ENCODE measurements at places on chromosomes 7 and 10. TPM values are rescaled to one million over a fixed set of nuclear protein-coding genes. Genes with fewer than 3 reads are reported as not detected.

GRCh38 chr10:25725917-25726716, 207.9 kb upstream of the MYO3A start:
- DNase-seq, result no peak

- DNase-seq, result no peak
Measured at GRCh38 chr7:151423936-151424335, 14.1 kb upstream of the WDR86 start.

GRCh38 chr10:36808625-36809362, 316.6 kb upstream of the ANKRD30A start:
- DNase-seq, result no peak

DNA sequence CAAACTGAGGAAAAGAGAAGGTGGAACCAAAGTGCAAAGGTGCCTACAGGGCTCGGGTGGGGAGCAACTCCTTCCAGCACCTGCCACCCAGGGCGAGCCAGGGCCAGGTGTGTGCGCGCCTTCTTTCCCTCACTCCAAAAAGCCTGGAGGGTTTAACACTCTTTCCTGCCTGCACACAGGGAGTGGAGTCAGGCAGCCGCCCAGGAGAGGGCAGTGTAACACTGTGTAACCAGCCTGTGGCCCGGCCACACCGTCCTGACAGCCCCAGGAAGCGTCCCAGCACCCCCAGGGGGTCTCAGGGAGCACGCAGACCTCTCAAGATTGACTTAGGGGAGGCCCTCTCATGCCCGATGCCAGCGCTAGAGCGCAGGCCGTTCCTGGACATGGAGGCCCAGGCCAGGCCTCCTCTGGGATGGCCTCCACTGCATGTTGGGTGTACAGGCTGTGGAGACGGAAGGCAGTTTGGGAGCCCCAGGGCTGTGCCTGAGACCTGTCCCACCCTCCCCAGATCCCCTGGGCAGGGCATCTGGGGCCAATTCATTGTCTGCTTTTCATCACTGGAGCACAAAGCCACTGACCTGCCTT, 13.4 kb downstream of the BRI3 start:
- DNase-seq, result peak; percentile 60

DNA sequence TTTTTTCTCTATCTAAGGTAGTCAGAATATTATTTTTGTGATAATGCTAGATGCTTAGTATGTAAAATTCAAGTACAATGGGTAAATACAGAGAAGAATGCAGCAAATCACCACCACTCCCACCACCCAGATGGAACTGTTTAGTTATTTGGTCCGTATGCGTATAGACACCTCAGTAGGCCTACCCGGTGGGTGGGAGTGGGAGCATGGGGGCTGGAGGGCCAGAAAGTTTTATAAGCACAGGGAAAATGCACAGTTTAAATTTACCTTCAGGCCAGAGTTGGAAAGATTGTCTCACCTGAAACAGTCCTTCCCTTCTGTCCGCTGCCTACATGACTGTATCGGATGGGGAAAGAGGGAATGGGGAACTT, 15.5 kb downstream of the CHST3 start:
- no peak for DNase-seq

GRCh38 chr7:141218941-141219340, 145.1 kb downstream of the TMEM178B start:
- no peak for DNase-seq

DNA sequence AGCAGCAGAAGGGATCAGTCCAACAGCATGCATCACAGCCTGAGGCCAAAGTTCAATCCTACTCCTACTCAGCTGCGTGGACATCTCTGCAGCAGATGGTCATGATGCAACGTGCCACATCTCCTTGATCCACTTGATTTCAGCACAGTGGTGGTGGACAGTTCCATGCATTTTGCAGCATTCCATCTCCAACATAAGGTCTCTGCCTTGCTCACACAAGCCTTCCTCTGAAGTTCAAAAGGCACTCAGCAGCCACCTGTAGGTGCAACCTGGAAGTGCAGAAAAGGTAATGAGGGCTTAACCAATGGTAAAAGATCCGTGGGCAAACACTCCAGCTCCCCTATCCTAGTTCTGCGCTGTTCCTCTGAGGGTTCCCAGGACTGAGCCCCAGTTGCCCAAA, 57.5 kb upstream of the CHCHD3 start:
- peak; percentile 38 for DNase-seq

- no peak for DNase-seq
Measured at GRCh38 chr7:78523930-78524329, 725.4 kb downstream of the PHTF2 start.

GRCh38 chr7:41889472-41889871, 186.6 kb upstream of the INHBA start:
- no peak for DNase-seq

GRCh38 chr10:34037499-34037898, 703.0 kb upstream of the NRP1 start:
- DNase-seq, result no peak

DNA sequence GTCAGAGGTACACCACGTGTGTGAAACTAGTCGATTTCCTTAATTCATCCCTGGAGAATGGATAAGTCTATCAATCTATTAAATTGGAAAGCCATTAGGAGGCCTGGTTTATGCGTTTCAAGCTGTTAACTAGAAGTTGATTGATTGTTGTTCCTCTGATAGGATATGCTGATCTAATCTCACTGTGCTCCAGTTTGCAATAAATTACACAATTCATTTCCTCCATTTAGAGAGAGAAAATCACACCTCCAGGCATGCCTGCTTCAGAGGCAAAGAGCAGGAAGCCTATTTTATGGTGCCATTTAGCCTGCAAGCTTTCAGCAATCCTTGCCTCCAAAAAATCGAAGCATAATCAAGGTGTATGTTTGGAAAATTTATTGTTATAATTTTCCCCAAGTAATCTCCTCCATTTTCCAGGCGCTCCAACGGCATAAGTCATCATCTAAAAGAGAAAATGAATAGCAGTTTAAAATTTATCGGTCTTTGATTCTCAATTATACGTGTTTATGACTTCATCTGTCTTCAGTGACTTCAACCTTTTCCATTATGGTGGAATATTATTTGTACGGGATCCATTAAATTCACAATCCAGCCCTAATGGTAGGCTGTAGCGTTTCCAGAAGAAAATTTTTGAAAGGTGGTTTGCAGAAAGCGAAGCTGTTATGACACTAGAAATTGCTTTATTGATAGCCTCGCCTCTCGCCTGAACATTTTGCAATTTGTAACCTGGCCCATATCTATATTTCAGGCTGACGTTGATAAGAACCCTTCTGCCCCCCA, 42.9 kb upstream of the HMX3 start:
- DNase-seq, result no peak

DNA sequence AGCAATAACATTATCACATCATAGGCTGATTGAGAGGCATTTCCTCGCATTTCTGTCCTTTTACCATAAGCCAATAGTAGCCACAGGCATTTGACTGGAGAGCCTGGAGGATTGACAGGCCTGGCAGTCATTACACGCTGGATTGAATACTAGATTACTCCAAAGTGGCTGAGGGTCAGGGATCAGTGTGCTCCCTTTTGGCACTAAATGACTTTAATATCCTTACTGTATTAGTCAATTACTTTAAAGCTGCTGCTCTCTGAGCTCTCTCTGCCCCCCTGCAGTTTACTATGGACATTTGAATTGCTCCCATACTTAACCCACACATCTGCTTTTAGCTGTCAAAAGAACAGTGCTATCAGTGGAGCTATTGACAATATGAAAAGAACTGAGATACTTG, 302.0 kb downstream of the TFEC start:
- DNase-seq, result no peak

- DNase-seq, result no peak
Measured at GRCh38 chr7:139626817-139627216, 103.3 kb downstream of the CLEC2L start.

DNA sequence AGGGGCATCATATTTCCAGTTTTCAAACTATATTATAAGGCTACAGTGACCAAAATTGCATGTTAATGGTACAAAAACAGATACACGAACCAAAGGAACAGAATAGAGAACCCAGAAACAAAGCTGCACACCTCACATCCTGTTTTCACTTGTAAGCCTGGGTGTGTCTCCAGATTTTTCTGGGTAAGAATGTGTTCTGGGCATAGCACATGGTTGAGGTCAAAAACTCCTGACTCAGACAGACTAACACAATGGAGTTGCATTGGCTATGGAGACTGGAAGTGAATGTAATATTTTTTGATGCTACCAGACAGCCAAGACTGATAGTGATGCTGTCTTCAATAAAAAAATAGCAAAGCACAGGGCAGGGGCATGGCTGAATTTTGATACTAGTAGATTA, 1175.2 kb downstream of the NXPH1 start:
- no peak for DNase-seq

GRCh38 chr10:70911386-70911785, 23.0 kb upstream of the PCBD1 start:
- DNase-seq, result no peak

DNA sequence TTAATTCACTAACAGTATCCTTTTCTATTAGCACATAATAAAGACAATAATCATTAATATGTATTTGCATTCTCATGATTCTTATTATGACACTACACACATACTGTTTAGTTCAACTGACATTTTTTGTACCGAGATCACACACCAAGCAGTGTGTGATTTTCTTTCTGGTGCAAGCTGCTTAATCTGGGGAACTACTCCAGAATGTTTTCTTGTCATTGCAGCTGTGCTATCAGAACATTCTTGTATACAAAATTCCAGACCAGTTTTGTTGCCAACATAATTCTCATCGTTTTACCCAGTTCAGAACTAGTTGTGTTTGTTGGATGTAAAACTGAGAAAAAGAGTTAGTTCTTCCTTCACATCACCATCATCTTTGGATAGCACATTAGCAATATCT, 37.4 kb downstream of the VKORC1L1 start:
- DNase-seq, result no peak

- no peak for DNase-seq
Measured at GRCh38 chr10:21502348-21502740, 23.1 kb downstream of the SKIDA1 start.

DNA sequence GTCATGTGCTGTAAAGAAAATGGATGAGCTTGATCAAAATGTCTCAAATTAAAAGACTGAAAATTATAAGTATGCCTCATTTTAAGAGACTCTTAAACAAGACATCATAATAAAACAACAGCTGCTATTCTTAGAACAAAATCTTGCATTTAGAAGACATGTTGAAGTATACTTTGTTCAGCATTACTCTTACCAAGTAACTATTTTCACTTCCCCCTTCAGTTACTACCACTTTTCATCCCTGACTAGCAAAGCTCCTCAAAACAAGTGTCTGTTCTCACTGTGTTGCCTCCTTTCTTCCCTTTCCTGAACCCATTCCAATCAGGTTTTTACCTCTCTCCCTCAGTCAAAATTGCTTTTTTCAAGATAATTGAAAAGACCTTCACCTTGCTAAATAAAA, 31.6 kb downstream of the ELAPOR2 start:
- DNase-seq, result no peak

GRCh38 chr10:132366499-132366898, 30.5 kb upstream of the PWWP2B start:
- DNase-seq, result no peak

DNA sequence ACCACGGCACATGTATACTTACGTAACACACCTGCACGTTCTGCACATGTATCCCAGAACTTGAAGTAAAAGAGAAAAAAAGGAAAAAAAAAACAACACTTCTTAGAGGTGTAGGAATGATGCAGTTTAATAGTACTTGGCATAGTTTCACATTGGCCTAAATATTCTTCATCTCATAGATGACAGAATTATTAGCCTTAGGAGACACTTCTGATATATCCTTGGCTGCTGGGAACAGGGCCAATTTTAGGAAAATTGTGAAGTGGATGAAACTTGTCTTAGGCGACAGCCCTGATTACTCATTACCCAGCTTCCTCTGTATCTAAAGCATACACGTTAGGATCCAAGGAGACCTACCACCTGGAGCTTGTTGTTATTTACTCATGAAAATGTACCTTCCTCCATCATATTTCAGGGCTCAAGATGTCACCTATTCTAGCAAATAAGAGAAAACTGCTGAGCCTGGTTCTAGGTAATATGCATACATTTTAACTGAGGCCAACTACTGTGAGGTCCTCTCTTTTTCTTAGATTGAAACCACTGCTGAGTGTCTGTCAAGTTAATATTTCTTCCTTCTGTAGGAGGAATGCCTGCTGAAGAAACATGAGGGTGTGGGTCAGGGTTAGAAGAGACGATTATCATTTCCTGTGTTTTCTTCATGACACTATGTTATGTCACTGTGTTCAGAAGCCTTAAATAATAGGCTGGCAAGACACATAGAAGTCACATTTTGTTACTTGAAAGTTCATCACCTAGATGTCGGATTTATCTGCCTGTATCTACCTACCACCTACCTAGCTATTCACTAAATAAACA, 44.3 kb downstream of the CPED1 start:
- no peak for DNase-seq

- no peak for DNase-seq
Measured at GRCh38 chr7:133650069-133650468, 397.2 kb downstream of the EXOC4 start.

DNA sequence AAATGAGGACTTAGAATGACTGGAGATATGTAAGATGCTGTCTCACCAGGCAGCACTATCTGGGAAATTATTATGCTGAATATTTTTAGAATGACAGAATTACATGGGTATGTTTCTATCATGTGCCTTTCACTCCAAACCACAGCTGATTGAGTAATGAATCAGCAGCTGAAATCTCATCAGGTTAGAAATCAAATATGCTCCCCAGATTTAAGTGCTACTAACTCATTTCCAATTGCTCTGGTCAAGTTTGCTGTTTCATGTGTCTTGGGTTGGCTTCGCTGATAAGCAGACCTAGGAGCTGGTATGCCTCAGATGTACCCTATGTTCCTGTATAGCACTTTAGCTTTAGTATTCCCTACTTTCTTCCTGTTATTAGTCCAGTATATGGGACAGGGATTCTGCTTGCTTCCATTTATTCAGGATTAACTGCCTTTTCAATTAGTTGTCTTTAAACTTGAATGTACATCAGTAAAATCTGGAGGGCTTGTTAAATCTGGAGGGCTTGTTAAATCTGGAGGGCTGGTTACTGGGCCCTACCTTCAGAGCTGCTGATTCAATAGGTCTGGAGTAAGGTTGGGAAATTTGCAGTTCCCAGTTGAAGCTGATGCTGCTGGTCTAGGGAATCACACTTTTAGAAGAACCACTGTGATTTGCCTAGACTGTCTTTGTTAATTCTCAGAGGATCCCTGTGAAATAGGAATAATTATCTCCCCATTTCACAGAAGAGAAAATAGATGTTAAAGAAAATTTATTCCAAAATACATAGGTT, 172.9 kb downstream of the DKK1 start:
- no peak for DNase-seq

- DNase-seq, result no peak
Measured at GRCh38 chr7:35894721-35895120, 93.9 kb downstream of the SEPTIN7 start.

The PHYHIPL gene
- total RNA-seq, result 1.3 TPM

The BRI3 gene
- 124 TPM for total RNA-seq

The GHRHR gene
- not detected for total RNA-seq

The TEX36 gene
- not detected for total RNA-seq

The OR2A42 gene
- total RNA-seq, result not detected

The SCART1 gene
- total RNA-seq, result 1.7 TPM

The RNF32 gene
- total RNA-seq, result 1.6 TPM

The TMEM196 gene
- total RNA-seq, result 0.55 TPM

The NUTM2A gene
- 4.3 TPM for total RNA-seq

The IFIT1 gene
- 0.20 TPM for total RNA-seq

The LMTK2 gene
- 32.3 TPM for total RNA-seq

The HPSE2 gene
- total RNA-seq, result 0.10 TPM

All from progenitor cell of endocrine pancreas (in vitro differentiated cells).